ENCODE measurements at places on chromosomes 11 and 22.

- DNase-seq: no peak
These were observed 617.2 kb upstream of the CHORDC1 start for GRCh38 chr11:90840071-90840470.

DNA sequence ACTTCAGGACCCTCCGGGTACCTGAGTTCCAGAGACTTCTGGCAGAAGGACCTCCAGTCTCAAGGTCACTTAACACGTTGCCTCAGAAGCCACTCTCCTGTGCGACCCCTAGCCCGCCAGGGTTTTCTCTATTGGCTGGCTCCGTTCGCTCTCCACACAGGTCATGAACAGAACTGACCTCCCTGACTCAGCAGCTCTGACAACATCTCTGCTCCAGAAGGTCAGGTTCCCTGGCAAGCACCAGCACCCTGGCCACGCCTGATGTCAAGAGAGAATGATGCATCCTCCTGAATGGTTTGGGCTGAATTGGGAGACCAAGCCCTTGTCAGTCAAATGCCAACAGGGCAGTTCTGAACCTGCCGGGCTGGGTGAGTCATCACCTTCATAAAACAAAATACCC lies 84.3 kb upstream of the TMEM45B start:
- DNase-seq: no peak

DNA sequence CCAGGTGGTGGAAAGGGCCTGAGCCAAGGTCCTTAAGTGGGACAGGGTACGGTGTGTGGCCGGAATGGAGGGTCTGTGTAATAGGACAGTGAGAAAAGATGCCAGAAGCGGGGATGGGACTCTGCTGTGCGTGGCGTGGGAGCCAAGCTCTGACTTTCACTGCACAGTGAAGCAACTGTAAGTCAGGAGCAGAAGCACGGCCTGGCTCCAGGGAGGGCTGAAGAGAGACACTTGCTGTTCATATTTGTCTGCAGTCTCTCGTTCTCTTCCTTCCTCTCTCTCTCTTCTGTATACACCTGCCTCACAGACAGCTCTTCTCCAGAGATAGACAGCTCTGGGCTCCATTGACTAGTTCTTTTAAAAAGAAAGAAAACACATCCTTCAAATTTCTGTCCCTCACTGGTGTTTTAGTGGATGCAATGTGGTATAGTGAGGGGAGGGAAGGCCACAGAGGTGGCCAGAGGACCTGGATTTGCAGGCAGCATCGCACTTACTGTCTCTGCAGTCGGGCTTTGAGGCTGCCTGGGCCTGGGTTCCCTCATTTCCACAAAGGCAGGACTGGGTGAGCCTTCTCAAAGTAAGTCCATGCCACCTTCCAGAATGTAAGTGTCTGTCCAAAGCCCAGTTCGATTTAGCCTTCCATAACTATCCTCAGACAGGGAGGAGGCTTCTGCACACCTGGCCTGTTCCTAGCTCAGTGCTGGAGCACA lies 2.1 kb downstream of the IL17RA start:
- no peak for DNase-seq

GRCh38 chr22:47220752-47221151 lies 458.3 kb downstream of the TBC1D22A start:
- no peak for DNase-seq

GRCh38 chr11:113377681-113378412 lies 9.7 kb upstream of the ANKK1 start:
- DNase-seq: no peak

- DNase-seq: no peak
These were observed 4.0 kb downstream of the UCP2 start for GRCh38 chr11:73978576-73979086.

GRCh38 chr11:79388201-79388600 lies 52.6 kb downstream of the TENM4 start:
- no peak for DNase-seq

DNA sequence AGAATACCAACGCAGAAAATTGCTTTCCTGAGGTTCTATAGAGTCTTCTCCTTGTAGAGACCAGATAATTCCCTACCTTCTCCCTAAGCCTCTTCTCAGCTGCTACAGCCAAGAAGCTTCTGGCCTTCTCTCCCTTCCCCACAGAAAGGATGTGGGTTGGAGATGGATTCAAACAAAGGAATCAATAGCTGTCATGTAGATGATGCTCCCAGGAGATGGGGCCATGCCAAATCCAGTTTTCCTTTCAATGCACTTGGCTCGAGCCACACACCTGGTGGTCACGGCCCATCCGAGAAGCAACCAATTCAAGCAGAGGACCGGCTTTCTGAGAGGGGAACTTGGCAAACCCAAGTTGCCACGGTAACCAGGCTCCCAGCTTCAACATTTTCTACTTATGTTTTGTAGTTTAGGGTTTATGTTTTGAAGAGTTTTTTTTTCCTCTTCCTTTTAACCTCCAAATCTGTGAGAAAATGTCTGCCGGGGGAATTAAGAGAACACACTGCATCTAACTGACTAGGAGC lies 31.3 kb upstream of the OPCML start:
- DNase-seq: no peak

DNA sequence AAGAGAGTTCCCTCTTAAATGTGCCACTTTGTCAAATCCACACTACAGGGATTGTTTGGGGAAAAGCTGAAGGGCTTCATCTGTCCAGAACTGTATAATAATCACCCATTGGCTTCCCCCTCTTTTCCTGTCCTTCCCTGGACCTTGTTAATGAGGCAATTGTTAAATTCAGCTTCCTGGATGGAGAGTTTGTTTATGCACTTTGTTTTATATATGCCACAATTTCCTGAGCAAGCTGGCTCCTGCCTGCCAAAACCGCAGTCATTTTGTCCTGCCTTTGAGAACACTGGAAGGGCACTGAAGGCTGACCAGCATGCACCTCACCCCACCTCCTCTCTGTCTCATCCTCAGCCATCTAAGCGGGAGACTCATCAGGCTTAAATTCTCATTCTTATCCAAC lies 86.2 kb downstream of the MSANTD4 start:
- DNase-seq: no peak

DNA sequence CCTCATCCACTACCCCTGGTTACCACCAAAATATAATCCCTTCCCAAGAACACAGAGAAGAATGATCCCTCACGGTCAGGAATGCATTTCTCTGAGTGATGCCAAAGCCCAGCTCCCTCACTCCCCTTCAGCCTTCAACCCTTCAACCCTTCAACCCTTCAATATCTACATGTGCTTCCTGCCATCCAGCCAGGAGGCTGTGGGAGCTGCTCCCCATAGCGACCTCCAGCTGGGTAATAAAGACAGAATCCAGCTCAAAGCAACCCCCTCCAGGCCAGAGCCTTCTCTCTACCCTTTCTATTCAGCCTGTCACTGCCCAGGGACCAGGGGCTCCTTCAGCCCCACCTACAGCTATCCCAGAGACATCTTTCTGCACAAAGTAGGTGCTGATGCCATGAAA lies 2.7 kb downstream of the ARHGAP1 start:
- no peak for DNase-seq

DNA sequence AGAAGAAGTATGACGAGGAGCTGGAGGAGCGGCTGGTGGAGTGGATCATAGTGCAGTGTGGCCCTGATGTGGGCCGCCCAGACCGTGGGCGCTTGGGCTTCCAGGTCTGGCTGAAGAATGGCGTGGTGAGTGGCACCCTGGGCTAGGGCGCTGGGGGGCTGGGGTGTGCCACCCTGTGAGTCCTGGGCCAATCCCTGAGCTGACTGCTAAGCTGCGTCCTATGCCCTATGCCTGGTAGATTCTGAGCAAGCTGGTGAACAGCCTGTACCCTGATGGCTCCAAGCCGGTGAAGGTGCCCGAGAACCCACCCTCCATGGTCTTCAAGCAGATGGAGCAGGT lies 3.9 kb downstream of the TAGLN start:
- DNase-seq: no peak

DNA sequence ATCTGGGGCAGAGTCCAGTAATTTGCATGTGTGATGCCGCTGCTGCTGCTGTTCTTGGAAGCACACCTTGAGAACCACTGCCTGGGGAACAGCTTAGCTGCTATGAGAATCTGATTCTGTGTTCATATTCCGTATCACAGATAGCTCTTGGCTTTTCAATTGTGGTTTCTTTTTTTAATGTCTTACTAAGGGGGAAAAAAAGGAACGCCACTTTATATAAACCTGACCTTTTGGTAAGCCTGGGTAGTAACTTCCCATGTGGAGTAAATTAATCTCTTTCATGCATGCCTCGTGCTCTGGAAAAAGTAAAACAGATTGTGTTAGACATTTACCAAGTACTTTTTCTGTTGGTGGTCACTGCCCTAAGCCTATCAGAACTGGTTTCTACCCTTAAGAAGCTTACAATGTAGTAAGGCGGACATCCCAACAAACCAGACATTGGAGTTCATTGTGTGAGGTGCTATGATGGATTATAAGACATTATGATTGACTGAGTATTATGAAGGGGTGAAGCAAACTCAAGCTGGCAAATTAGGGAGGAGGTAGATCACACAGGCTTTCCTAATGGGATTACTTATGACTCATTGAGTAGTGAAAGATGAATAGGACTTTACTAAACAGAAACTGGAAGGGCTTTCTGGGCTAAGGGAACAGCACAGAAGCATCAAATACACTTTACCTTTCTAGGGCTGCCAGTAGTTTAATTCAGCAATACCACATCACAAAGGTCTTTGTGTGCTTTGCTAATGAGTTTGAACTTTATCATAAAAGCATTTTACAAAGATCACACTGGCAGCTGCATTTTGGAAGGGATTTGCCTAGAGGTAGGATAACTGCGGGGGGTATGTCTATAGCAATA lies 64.7 kb downstream of the MAML2 start:
- no peak for DNase-seq

- no peak for DNase-seq
These were observed 1.7 kb downstream of the MN1 start for GRCh38 chr22:27799827-27800249.

GRCh38 chr11:12483604-12484003 lies 106.2 kb downstream of the PARVA start:
- no peak for DNase-seq

DNA sequence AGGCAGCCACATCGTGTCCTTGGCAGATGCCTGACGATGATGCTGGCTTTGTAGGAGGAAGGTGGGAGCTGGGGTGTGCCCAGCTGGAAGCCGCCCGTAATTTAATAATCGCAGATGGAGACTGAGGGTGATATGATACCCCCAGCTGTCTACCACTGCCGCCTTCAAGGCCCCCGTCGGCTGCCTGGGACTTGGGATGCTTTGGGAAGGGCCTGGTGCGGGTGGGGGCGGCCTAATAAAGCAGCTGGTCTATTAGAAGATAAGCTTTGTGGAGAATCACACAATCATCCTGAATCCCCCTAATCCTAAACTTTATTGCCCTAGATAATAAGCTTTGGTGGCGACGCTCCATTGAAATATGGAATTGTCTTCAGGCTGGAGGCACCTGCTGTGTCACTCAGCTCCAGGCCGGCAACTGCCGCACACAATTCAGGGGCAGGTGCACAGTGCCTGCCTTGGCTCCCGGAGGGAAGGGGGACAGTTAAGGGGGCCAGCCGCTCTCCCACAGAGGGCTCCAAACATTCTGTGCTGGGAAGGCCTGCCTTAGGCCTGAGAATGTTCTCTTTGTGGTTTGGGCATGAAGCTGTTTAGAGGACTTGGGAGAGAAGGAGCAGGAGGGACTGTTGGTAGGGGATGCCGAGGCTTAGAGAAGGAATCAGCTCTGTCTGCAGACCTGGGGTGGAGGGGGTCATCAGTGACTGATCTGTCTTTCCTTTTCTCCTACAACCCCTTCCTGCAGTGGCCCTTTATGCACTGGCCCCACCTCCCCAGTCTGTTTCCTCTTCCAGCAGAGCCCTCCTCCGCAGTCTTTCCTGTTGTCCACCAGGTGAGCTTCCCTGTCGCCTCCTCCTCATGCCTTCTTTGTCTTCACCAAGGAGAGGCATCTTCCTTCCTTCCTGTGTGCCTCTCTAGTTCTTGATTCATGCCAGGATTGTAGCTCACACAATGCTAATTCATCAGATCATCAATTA lies 65.3 kb downstream of the ARL14EP start:
- no peak for DNase-seq

DNA sequence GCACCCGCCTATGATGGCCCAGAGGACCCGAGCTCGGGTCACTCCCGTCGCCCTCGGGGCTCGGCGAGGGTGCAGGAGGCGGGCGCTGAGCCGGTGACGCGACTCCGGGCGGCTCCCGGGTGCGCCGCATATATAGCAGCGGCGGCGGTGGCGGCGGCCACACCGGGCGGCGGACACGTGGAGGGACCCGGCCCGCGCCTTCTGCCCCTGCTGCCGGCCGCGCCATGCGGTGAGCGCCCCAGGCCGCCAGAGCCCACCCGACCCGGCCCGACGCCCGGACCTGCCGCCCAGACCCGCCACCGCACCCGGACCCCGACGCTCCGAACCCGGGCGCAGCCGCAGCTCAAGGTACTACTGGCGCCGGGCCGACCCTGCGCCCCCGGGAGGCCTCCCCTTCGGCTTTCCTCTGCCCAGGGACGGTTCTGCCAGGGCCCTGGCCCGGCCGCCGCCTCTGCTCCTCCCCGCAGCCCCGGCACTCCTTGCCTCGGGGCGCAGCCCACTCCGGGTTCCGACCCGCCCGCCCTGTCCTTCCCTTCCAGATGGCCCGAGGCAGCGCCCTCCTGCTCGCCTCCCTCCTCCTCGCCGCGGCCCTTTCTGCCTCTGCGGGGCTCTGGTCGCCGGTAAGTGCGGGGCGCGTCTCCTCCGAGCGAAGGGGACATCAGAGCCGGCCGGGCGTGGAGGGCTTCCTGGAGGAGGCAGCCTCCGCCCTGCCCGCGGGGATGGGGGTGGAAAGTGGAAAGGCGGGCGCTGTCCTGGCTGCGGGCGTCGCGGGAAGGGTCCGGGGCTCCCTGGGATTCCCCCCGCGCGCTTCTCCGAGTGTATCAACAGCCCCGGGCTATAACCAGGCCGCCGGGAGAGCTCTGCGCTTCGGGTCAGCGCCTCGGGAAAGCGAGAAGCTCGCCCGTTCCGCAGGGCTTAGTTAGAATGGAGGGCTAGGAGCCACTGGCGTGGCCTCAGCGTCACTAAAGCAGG lies at the start of gene GAL:
Gene GAL, plus strand, starts transcription at position 160 of the 972 bp plus-strand sequence. Its CDS starts 380 bp downstream, at position 540.
- no peak for DNase-seq

DNA sequence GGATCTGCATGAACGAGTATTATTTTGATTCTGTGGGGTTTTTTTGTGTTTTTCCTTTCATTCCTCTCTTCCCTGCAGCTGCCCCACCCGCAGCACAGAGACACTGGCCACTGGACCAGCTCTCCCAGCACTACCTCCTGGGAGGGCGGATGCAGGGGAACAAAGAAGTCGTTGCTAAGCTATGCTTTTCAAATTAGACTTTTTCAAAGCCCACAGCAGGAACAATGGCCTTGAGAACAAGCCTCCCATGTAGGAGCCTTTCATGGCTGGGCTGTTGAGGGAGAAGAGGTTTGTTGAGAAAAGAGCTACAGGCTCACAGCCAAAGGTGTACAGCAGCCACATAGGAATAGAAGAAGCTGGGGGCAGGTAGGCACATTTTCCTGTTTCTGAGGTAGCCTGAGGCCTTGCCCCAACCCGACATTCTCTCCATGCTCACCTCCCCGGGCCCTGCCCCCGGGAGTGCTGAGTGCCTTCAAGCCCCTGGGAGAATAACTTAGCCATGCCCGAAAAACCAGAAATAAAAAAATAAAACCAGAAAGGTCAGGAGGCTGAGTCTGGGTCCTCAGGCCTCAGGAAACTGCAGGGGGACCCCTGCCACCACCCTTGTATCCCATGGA lies 20.5 kb upstream of the SYT12 start:
- DNase-seq: no peak

- no peak for DNase-seq
These were observed 9.4 kb upstream of the SLC25A1 start for GRCh38 chr22:19187716-19188563.

GRCh38 chr22:26656891-26657851 lies at the start of gene MIAT:
Gene MIAT, plus strand, starts transcription at chr22:26657588.
- DNase-seq: no peak

All from cortex of kidney (tissue), 1 donor.